Central memory CD8-positive, alpha-beta T cell (primary cell): ENCODE measurements at places on chromosomes 7 and 10.

- DNase-seq, result no peak
Observed at GRCh38 chr7:116955801-116956476, 2.6 kb downstream of the ST7 start.

GRCh38 chr7:129083525-129083924, 28.6 kb upstream of the TNPO3 start:
- DNase-seq, result no peak

GRCh38 chr7:100099452-100099851, 1.7 kb downstream of the MCM7 start:
- no peak for DNase-seq

GRCh38 chr10:72887043-72887442, 6.5 kb upstream of the OIT3 start:
- DNase-seq, result no peak

GRCh38 chr10:68517188-68517587, 10.1 kb downstream of the SLC25A16 start:
- DNase-seq, result no peak

- no peak for DNase-seq
Observed at GRCh38 chr10:123355748-123356481, 201.7 kb downstream of the BUB3 start.
